ENCODE measurements at places on chromosomes 6 and 20.

GRCh38 chr6:8446391-8446790 is 11.0 kb upstream of the SLC35B3 start:
- DNase-seq: no peak

- no peak for DNase-seq
Measured at GRCh38 chr6:138336221-138336620, 41.5 kb upstream of the SMIM28 start.

GRCh38 chr20:38818113-38819065 is 12.9 kb downstream of the PPP1R16B start:
- no peak for DNase-seq

GRCh38 chr6:30942338-30943060 is 1.7 kb downstream of the MUCL3 start:
- no peak for DNase-seq

GRCh38 chr20:19026121-19026878 is 186.1 kb upstream of the SLC24A3 start:
- no peak for DNase-seq

- no peak for DNase-seq
Measured at GRCh38 chr20:2603816-2604505, 48.5 kb upstream of the NOP56 start.
